ENCODE measurements at places on chromosomes 5 and 9.

GRCh38 chr9:121154782-121155181 is 46.9 kb downstream of the RAB14 start:
- DNase-seq = peak; percentile 64

DNA sequence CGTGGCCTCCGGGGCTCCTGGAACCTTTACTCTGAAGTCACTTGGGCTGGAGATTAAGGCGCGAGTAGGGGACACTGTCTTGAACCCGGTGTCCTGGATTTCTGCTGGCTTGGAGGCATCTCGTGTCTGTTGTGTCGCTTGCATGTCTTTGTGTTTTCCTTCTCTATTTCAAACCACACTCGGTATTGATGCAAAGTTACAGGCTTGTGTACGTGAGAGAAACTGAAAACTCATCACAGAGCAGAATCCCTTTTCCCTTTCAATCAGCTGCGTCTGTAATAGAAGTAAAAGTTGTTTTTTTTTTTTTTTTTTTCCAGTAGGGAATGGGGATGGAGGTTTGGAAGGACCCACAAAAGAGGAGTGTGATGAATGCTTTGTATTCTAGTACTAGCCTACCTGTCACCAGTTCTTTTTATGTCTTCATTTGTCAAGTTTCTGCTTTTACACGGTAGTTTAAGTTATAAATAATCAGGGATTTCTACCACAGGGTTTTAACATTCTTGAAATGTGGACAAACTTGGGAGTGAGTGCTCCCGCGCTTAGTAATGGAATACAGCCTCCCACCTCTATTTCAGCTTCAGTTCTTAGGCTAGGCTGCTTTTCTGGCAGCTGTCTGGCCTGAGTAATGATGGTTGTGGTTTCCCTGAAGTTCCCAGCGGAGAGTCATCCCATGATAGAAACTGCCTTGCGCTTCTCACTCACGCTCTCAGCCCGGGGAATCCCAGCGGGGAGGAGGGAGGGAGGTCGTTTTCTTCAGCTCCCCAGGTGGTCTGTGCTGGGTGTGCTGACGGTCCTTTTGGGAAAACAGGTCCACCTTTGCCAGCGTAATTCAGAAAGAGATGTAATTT is 763 bp downstream of the TJP2 start:
- peak; percentile 71 for DNase-seq

GRCh38 chr9:119349351-119349825 is 19.8 kb downstream of the BRINP1 start:
- no peak for DNase-seq

- DNase-seq = no peak
Measured at GRCh38 chr5:9799606-9800005, 169.5 kb upstream of the TAS2R1 start.

GRCh38 chr9:127903557-127904475 is 4.4 kb upstream of the ST6GALNAC6 start:
- DNase-seq = peak; percentile 84

DNA sequence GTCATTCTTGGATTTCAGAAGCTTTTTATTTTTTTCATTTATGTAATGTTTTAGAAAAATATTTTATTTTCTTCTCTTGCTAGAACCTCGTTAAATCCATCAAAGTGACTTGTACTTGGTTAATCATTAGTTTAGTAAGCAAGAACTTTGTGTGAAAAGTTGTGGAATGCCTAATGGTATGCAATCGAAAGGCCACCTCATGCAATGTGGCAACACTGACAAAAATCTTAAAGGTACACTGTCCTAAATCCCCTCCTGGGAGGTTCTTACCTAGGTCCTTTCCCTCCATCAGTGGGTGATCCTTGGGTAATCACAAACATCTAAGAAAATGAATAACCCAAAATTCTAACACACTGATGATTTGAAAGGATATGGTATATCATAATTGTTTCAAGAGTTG is 304.2 kb downstream of the DNAH5 start:
- DNase-seq = no peak

- no peak for DNase-seq
Measured at GRCh38 chr5:158473016-158473635, 614.2 kb upstream of the CLINT1 start.

DNA sequence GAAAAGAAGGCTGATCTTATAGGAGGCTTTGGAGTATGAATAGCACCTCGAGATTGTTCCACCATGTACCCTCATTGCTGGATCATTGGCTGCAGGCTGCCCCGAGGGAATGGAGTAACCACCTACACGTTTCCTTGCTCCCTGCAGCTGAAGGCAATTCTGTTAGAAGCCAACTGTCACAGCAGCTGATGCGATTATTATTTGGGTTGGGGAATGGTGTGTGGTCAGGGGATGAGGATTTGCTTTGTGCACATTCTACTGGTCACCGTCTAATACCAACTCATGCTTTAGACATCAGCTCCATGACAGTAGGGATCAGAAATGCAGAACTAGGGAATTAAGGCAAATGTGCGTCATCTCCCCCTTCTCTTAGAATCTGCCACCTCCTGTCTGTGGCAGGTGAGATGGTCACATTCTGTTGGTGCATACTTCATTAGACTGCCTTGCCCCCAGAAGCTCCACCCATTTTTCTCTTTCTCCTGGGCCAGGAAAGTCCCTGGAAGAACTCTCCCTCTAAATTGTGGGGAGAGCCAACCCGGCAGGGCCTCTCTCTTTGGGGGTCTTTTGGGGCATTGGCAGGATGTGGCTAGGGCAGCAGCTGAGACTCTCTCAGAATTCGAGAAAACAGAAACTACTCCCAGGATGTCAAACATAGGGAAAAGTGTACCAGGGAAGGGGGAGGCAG is 32.8 kb downstream of the NEUROG1 start:
- DNase-seq = no peak

DNA sequence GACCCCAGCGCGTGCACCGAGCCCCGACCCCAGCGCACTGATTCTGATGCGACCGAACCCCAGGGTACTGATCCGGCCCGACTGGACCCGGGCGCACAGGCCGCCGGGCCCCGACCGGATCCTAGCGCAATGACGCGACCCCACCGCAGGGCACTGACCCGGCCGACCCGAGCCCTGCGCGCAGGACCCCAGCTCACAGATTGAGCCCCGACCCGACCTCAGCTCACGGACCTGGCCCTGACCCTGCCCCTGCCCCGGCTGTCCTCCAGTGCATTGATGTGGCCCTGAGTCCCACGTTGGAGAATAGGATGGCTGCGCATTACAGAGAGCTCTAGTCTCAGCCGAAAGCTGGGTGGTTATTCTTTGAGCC is 438 bp downstream of the TRIP13 start:
- peak; percentile 62 for DNase-seq

GRCh38 chr5:32233696-32234447 is 59.8 kb upstream of the GOLPH3 start:
- no peak for DNase-seq

DNA sequence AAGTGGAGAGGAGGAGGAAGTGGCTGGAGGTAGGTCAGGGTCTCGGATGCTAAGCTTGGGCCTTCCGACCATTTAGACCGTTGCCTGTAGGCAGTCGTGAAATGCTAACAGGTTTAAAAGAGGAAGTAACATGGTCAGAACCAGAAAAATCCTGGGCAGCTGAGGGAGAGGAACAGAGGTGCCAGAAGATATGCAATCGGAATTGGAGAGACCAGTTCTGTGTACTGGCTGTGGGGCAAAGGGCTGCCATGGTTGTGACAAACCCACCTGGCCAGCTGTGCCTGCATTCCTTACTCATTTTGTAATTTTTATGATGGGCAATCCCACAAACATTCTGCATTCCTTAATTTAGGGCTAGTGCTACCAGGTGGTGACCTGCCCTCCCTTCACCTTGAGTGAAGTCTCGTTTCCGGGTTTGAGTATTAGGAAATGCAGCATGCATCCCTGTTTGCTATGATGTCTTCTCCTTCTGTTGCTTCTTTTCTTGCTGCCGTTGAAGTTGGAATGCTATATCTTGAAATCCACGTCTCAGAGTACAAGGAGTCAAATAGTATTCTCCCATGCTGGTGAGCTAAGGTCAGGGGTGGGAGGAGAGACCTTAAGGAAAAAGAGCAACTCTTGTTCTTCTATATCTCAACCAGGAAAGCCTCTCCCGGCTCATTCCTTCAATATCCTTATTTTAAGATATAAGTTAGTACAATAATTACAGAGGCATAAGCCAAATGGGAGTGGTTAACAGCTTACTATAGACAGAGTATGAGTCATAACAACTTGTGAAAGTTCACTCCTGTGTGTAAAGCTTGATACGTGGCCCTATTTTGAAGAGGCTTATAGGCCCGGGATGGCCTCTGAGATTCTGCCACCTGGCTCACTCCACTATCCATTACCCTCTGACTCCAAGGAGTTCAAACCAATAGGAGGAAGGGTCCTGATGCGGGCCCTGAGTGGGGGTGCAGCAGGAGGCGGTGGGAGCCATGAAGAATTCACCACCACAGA is 37.0 kb downstream of the B4GALT1 start:
- DNase-seq = no peak

DNA sequence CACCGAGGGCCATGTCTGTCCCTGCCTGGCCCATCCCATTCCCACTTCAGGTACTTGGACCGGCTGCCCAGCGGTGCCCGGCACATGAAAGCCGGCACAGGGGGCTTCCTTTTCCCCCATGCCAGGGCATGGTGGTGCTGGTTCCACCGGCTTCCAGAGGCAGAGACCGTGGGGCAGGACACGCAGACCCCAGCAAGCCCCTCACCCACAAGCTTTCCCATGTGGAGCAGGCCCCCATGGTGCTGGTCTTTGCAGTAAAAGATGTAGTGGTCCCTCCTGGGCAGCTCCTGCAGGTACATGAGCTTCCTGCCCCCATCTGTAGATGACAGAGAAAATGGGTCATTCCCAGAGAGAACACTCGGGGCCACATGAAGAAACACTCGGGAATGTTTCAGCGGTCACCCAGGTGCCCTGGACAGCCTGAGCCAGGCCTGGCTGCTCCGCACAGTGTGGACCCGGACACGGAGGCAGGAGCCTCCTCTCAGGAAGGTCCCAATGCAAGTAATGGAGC is 2.0 kb downstream of the OBP2B start:
- no peak for DNase-seq

GRCh38 chr9:35519692-35520363 is 29.9 kb downstream of the RUSC2 start:
- no peak for DNase-seq

DNA sequence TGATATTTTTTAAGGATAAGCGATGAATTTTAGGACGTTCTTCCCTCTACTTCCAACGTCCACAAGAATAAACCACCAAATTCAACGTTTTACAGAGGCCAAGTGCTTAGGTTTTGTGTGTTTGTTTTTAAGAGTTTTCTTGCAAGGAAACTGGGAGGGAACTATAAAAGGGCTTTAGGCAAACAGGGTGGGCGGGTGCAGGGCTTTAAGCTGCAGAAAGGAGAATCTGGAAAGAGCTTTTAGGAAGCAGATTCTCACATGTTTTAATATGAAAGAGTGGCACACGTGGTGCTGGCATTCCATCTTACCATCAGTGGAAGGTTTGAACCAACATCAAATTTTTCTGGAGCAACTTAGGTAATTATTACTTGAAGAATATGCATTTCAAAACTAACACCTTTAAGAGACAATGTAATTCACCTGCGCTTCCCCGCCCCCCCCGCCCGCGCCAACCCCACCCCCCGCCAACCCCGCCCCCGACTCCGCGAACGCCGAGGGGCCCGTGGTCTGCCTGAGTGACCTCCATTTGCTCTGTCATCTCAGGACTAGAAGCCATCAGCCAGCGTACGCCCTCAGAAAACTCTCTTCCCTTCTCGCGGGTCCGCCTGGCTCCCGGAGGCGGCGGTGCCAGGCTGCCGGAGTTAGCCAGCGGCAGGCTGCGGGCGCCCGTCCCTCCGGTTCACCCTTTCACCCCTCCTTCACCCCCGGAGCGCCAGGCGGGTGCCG is 911 bp upstream of the PIK3R1 start:
- no peak for DNase-seq

DNA sequence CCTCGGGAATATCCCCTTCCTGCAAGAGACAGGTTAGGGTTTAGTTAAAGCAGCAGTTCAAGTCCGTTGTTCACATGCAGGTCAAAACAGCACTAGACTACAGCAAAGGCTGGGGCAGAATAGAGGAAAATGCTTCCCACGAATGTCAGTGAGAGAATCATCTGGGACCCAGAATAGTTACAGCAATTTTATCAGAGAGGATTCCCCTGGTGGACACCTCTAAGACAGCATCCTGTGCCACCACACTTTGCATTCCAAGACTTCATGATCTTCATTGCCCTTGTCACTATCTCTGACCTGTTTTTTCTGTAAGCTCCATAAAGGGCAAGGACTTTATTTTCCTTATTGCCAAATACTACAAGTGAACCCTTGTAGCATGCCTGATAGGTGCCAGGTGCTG is 12.9 kb downstream of the GRXCR2 start:
- peak; percentile 31 for DNase-seq

GRCh38 chr5:57710126-57710525 is 227.5 kb upstream of the ACTBL2 start:
- no peak for DNase-seq

- no peak for DNase-seq
Measured at GRCh38 chr5:66633754-66634153, 37.6 kb downstream of the MAST4 start.

DNA sequence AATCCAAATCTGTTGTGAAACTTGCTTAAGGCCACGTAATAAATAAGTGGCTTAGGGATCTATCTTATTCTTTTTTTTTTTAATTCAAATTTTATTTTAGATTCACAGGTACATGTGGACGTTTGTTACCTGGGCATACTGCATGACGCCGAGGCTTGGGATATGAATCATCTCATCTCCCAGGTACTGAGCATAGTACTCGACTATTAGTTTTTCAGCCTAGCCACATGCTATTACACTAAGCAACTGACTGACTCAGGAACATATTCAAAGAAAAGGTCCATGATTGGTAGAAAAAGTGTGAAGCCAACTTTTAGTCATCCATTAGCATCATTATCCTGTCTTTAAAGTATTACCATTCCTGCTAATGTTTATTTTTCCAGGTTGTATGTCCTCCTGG is 1103.5 kb upstream of the DMAC1 start:
- DNase-seq = no peak

DNA sequence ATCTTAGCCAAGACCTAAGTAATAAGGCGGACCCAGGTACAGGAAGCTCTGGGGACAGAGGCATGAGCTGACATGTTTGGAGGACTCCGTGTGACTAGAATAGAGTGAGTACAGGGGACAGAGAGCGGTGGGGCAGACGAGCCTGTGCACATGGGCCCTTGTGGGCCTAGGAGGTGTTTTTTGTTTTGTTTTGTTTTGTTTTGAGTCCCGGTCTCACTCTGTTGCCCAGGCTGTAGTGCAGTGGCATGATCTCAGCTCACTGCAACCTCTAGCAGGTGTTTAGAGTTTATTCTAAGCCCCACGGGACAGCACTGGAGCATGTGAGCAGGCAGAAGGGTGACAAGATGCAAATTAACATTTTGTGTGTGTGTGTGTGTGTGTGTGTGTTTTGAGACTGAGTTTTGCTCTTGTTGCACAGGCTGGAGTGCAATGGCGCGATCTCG is 3.1 kb upstream of the EEIG1 start:
- DNase-seq = no peak
